Stimulated activated CD8-positive, alpha-beta memory T cell treated with anti-CD3 and anti-CD28 coated beads, Interleukin-15, amount 100 ng/mL, for 4 hours (primary cell): ENCODE measurements at places on chromosomes 2 and 18.

- DNase-seq = no peak
Observed at GRCh38 chr18:8373486-8373885, 235.8 kb upstream of the RAB12 start.

DNA sequence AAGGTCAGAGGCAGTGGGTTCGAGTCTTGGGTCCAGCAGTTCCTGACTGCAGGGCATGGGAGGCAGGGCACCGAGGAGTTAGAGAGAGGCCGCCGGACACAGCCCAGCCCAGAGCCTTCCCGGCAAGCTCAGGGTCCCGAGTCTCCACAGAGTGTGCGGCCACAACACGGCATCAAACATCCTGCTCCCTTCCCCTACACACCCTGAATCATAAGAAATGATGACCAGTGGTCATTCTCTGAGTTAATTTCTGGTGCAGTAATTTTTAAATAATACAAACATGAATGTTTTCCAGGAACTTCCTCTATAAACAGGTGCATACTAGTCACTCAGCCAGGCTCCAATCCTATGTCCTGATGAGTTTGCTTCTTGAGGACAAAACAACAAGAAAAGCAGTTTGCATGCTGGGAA, 118.0 kb downstream of the PXDN start:
- DNase-seq = no peak

- DNase-seq = no peak
Observed at GRCh38 chr2:200658278-200658864, 72.6 kb downstream of the AOX1 start.

DNA sequence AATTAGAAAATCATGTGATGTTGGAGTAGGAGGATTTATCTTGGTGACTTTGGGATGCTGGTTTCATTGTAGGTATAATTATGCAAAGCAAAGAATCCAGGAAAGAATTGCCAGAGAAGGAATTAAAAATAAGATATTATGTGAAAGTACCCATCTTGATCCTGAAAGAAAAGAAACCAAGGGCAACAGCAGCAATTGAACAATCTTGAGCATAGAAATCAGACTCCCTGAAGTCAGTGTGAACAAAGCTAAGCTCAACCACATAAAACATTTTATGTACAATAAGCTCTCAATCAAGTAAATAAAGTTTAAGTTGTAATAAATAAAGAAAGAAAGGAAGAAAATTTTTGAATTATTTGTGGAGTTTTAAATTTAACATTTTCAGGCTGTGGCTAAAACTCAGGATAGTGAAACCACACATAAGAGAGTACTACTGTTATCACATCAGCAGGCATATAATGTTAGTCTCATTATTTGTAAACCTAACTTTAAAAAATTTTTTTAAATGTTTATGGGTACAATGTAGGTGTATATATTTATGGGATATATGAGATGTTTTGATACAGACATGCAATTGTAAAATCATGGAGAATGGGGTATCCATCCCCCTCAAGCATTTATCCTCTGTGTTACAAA, 32.8 kb upstream of the GPR55 start:
- no peak for DNase-seq

GRCh38 chr18:75223687-75224347, 13.2 kb downstream of the TSHZ1 start:
- no peak for DNase-seq
